Right forelimb (tissue), 1 donor: ENCODE measurements at places on chromosomes 1 and 21.
A peak's percentile ranks its signal among the peaks of the same experiment; 100 is the strongest.

- DNase-seq: no peak
Measured at GRCh38 chr1:162305969-162306368, 70.7 kb downstream of the SPATA46 start.

GRCh38 chr1:13766592-13767564 is 66.9 kb downstream of the PRDM2 start:
- no peak for DNase-seq

DNA sequence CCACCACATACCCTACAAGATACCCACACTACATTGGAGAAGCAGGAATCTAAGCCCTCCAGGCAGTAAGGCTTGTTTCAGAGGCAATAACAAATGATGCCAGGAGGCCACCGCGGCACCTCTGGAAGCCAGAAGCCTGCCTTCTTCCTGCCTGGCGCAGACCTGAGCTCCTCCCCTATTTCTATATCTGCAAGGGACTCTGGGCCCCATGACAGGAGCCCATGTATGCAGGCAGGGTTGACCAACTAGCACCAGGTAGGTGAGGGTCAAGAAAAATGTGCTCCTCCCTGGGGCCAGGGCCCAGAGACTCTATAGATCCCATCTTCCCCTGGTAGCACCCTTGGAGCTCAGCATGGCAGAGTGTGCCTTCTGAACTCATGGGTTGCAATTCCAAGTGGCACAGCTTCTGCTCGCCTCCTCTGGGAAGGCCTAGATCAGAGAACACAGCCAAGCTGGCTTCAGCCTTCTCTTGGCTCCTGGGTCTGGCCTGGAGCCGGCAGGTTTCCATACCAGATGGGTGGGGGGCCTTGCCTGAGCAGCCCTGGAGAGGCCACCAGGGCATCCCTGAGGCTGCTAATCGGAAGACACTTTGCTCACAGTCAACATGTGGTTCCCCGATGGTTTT is 85.1 kb downstream of the STUM start:
- DNase-seq: no peak

GRCh38 chr1:17030206-17030605 is 18.5 kb upstream of the ATP13A2 start:
- no peak for DNase-seq

- DNase-seq: no peak
Measured at GRCh38 chr1:19128968-19129514, 81.0 kb downstream of the UBR4 start.

DNA sequence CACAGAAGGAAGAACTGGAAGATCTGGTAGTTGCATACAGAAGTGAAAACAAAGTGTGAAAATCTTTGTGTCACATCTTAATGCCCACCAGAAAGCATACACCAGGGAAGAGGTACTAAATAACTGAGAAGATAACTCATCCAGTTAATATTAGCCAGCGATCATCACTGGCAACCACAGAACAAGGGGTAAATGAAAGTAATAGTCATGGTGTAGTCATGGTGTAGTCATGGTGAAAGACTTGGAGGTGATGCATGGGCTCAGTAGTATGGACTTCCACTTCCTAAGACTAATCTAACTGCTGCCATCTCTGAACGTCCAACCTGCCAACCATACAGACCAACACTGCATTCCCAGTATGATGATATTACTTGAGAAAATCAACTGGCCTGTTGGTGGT is 481.2 kb upstream of the NR5A2 start:
- DNase-seq: no peak

DNA sequence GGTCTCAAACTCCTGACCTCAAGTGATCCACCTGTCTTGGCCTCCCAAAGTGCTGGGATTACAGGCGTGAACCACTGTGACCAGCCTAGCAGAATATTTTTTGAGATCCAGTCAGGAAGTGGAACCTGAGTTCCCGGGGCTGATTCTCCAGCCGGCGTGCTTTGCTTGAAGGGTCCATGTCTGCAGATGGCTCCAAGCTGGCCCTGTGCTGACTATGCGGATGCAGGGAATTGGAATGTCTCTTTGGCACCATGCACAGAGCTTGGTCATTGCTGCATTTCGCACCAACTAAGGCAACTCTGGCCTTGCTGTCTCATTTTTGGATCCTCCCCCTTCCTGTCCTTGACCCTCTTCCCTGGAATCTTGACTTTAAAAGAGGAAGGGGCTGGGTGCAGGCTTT is 28.1 kb downstream of the ARHGEF10L start:
- DNase-seq: no peak

DNA sequence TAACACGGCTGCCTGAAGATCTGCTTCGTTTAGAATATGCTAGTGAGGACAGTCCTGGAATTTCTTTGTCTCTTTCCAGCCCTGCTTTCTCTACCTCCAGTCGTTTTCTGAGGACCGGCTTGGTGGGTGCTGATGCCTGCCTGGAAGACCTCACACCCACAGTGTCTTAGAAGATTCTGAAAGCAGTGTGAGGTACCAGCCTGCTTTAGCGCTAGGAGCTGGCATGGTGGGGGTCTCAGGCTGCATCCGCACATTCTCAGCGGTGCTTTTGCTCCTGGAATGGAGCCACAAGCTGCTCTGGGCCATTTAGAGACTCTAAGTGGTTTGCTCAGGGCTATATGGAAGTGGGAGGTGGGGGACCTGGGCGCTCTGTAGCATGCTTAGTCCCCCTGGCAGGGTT is 61.4 kb downstream of the CD247 start:
- no peak for DNase-seq

- no peak for DNase-seq
Measured at GRCh38 chr1:167081594-167082156, 8.5 kb downstream of the GPA33 start.

GRCh38 chr1:12087797-12088314 is 24.8 kb downstream of the TNFRSF8 start:
- no peak for DNase-seq

DNA sequence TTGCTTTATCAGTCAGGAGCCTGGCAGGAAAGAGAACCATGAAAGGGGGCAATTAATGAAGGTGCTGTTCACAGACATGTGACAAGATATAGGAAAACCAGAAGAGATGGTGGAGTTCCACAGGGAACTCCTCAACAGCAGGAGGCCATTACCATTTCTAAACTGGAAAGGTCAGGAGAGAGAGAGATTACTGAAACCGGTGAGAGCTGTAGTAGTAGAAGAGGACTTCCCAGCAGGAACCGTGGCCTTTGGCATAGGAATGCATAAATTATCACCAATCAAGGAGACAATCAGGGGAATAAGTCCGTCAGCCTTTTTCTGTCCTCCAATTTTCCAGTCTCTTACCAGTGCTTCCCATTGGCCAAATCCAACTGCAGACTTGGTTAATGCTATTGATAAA is 23.0 kb upstream of the ABCD3 start:
- no peak for DNase-seq

DNA sequence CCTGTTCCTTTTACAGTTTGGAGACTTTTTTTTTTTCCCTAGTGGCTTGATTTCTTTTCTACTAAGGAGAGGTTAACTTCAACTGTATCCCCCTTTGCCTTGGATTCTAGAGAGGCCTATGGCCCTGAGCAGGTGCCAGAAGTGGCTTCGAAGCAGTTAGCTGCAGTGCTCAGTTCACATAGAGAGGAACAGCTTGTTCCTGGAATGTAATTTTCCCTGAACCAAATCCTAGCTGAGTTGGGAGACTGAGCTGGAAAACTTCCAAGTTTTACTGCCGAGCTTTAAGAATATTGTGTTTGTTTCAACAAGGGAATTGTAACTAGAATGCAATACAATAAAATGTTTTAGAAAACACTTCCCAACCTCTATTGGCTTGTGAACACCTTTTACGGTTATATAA is 17.5 kb downstream of the RD3 start:
- DNase-seq: no peak

GRCh38 chr1:2821966-2822620 is 20.6 kb upstream of the TTC34 start:
- DNase-seq: peak; percentile 77

- DNase-seq: no peak
Measured at GRCh38 chr1:109467301-109467777, 993 bp downstream of the SYPL2 start.

DNA sequence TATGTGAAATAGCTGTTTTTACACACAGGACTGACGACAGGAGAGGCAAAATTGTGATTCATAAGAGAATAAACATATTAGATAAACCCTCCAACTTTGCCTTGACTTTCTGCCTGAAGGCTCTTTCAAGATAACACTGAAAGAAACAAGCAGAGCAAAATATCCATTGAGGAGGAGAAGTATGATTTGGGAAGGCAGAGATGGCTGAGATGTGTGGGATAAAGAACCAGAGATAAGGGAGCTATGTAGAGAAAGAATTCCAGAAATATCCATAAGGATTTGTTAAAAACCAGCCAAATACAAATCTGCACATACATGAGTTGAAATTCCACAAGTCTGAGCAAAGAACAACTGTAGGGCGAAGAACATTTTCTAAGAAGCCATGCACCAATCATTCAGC is 1064.7 kb downstream of the PLA2G4A start:
- DNase-seq: no peak

DNA sequence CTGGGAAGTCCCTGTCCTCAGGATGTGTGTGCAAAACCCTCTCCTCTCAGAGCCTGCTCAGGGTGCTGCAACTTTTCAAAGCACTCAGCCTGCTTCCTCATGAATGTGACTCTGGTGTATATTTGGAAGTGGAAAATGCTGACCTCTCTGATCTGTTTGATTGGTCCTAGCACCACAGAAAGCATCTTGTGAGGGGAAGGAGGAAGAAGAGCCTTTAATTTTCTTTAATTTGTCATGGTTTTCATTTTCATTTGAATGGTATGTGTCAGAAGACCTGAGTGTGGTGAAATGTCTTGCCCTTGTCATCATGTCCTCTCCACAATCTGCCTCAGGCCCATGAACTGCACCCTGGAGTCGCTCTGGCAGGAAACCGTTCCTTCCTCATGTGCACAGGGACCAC is 383.5 kb downstream of the NTNG1 start:
- no peak for DNase-seq

GRCh38 chr1:227576189-227576588 is 12.8 kb downstream of the ZNF678 start:
- DNase-seq: no peak

DNA sequence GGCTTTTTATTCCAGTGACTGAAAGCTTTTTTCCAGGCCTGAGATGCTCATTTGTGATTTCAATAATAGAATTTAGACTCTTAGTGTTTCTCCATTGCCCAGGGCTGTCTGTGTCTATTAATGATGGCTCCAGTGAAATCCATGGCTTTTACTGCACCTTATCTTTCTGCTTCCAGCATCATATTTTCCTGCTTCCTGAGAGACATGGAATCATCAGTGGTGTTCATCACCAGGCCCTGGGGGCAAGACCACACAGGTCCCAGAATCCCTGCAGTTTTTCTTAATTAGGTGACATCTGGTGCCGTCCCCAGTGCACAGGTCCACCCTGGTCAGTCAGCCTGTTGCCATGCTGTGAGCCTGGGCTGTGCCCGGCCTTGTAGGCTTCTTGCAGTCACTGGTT is 15.5 kb downstream of the NT5C1A start:
- DNase-seq: no peak

- DNase-seq: no peak
Measured at GRCh38 chr1:93129507-93130099, 50.5 kb downstream of the MTF2 start.

DNA sequence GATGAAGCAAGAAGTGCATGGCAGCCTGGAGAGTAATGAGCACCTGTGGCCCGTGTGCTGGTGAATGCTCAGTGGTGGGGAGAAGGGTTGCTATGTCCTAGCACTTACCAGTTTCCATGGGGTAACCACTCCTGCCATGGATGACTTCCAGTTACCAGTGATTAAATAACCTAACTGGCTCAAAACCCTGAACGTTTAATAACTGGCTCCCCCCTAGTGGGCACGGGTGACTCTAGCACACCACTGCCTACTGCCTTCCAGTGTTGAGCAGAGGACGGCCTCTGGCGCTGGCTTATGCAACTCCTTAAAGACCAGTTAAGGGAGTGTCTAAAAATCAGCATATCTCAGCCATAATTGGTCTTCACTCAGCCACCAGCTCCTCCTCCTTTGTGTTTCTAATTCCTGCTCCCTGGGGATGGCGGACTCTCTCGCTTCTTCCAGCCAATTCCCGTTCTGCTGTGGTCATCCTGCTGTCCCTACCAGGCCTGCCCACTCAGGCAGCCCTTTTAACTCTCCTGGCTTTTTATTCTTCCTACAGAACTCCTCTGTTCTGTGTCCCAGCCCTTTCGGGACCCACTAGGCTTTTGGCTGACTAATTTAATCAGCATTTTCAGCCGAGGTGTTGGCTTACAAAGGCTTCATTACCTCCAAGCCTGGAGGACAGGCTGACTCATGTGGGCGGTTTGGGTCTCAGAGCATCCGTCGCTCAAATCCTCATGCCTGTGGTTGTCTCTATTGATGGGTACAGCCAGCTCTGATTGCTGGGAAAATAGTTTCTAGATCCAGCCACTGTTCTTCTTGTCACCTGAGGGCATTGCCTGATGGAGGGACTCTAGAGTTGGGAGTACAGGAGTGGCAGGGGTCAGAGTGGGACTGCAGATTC is 332.4 kb downstream of the CAMTA1 start:
- DNase-seq: no peak

DNA sequence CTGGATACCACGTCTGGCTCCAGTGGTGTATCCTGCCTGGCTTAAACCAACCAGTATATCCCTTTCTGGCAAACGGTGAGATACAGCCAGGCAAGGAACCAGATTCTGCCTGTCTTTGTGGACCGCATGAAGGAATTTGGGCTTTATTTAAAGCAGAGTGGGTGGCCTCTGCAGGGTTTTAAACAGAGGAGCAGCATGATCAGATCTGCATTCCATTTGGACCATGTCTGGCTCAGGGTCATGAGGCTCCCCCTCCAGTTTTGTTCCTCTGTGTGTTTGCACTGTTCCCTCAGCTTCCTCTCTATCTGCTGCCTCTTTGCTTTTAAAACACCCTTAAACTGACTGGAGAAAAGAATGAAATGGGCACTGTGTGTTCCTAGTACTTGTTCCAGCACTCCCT is 195.0 kb downstream of the GIPC2 start:
- no peak for DNase-seq

- DNase-seq: peak; percentile 70
Measured at GRCh38 chr1:3366126-3367051, 88.1 kb upstream of the ARHGEF16 start.

DNA sequence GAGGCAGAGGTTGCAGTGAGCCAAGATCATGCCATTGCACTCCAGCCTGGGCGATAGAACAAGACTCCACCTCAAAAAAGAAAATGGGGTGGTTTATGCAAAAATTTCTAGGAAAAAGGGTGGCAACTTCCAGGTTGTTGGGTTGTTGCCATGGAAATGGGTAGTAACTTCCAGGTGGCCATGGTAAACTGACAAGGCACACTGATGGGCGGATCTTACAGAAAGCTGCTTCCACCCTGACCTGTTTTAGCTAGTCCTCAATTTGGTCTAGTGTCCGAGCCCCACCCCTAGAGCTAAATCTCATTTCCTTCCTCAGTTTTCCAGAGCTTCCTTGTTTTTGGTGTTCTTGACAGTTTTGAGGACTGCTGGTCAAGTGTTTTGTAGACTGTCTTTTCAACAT is 13.6 kb downstream of the KLHDC7A start:
- no peak for DNase-seq

DNA sequence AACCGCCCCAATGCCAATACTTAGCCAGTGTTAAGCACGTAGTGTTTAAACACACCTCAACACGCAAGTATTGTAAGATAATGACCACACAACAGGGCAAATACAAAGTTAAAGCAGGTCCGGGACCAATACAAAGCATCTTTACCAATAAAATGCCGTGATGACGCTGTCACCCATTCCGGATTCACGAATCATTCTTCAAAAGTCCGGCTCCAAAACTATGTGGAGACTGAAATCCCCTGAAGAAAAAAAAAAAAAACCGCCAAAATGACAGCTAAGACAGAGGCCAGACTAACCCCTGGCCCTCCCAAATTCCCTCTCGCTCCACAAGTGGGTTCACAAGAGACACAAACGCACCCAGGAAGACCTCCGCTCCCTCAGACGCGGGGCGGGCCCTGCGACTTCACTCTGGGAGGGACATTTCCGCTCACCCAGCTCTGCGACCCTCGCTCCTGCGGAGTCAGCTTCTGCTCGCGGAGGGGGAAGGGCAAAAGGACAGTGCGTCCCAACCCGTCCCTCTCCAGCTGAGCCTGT is 625 bp upstream of the DARS2 start:
- no peak for DNase-seq
